ENCODE measurements at places on chromosomes 2 and 18. TPM values are rescaled to one million over a fixed set of nuclear protein-coding genes. Genes with fewer than 3 reads are reported as not detected.

Gene MBOAT2
- 4.4 TPM for total RNA-seq

- H3K4me3 ChIP-seq, result no peak overlapping the region
- peaks cover 5% of the 10 kb centered on the region for H3K27me3 ChIP-seq
- H3K36me3 ChIP-seq, result no peaks in the 10 kb centered on the region
- peaks cover 8% of the 10 kb centered on the region for H3K4me1 ChIP-seq
These were observed 146.7 kb upstream of the SMIM21 start for GRCh38 chr18:75574187-75574586.

DNA sequence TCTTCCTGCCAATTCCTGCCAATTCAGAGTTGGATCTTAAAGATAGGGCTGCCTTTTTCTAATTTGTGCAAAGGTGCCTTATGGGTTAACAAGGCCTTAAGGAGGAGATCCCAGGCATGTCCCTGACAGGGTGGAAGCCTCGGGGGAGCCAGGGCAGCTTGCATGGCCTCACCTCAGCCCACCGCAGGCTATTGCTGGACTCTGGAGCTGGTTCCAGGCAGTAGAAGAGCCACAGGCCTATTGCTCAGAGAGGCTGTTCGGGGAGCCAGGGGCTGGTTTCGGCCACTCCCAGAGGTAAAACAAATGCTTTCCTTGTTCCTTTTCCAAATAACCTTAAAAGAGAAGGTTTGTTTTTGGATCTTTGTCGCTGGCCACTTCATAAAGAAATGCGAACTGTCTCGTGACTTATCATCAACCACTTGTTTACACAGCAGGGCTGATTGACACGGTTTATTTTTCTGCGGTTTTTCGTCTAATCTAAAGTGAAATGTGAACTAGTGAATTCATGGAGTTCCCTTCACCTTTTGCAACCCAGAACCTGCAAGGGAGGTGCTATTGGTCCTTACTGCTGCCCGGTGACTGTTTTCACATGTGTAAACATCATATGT is 108.6 kb downstream of the APOB start:
- H3K27me3 ChIP-seq, result peaks cover 5% of the 10 kb centered on the region
- DNase-seq, result no peak
- no peak overlapping the region for H3K27ac ChIP-seq
- H3K4me3 ChIP-seq, result no peak overlapping the region
- H3K4me1 ChIP-seq, result no peaks in the 10 kb centered on the region

GRCh38 chr2:118495290-118495689 is 352.2 kb downstream of the EN1 start:
- no peak overlapping the region for H3K4me3 ChIP-seq
- peaks cover 15% of the 10 kb centered on the region for H3K27me3 ChIP-seq
- no peak overlapping the region for H3K27ac ChIP-seq
- no peaks in the 10 kb centered on the region for H3K4me1 ChIP-seq
- H3K36me3 ChIP-seq, result no peaks in the 10 kb centered on the region

GRCh38 chr2:187497858-187498463 is 49.9 kb upstream of the CALCRL start:
- no peaks in the 10 kb centered on the region for H3K4me1 ChIP-seq
- H3K36me3 ChIP-seq, result no peaks in the 10 kb centered on the region
- no peak overlapping the region for H3K27ac ChIP-seq
- no peak overlapping the region for H3K4me3 ChIP-seq
- no peak for DNase-seq
- H3K27me3 ChIP-seq, result no peaks in the 10 kb centered on the region

- no peaks in the 10 kb centered on the region for H3K27me3 ChIP-seq
- H3K4me1 ChIP-seq, result peaks cover 13% of the 10 kb centered on the region
- H3K4me3 ChIP-seq, result no peak overlapping the region
- H3K36me3 ChIP-seq, result no peaks in the 10 kb centered on the region
These were observed 70.9 kb upstream of the TMEM87B start for GRCh38 chr2:111984213-111984604.

All from activated naive CD4-positive, alpha-beta T cell treated with anti-CD3 and anti-CD28 coated beads for 36 hours (primary cell).